ENCODE measurements at places on chromosomes 7 and 10. TPM values are rescaled to one million over a fixed set of nuclear protein-coding genes. Genes with fewer than 3 reads are reported as not detected.

DNA sequence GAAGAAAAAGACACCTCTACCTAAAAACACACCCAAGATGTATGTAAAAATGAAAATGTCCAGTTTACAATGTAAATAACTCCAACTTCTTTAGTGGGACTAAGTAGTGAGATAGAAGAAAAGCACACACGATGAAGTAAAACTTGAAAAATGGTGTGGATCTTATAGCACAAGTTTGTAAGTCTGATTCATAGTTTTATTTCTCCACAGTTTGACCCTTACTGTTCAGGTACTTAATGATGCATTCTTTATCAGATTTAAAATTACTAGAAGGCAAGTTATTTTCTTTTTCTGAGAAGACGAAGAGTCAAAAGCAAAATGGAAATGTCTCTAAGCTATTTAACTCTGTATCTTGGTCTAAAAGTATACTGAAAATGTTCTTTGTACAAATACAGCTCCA, 6.1 kb downstream of the NAMPT start:
- no peak overlapping the region for H3K27ac ChIP-seq
- no peak for DNase-seq
- H3K4me1 ChIP-seq = peaks cover 31% of the 10 kb centered on the region

GRCh38 chr7:116028787-116029186, 1.8 kb downstream of the TFEC start:
- H3K4me1 ChIP-seq = no peaks in the 10 kb centered on the region
- H3K36me3 ChIP-seq = no peaks in the 10 kb centered on the region
- H3K4me3 ChIP-seq = no peak overlapping the region
- no peaks in the 10 kb centered on the region for H3K27me3 ChIP-seq

COBL gene
- total RNA-seq = 51.9 TPM

GPR37 gene
- total RNA-seq = 8.5 TPM
